Activated naive CD4-positive, alpha-beta T cell treated with Interleukin-2 at 50 U/mL for 16 hours (primary cell): ENCODE measurements at places on chromosomes 2 and 18.

- DNase-seq: no peak
Observed at GRCh38 chr18:53749766-53750165, 474.7 kb downstream of the MBD2 start.

DNA sequence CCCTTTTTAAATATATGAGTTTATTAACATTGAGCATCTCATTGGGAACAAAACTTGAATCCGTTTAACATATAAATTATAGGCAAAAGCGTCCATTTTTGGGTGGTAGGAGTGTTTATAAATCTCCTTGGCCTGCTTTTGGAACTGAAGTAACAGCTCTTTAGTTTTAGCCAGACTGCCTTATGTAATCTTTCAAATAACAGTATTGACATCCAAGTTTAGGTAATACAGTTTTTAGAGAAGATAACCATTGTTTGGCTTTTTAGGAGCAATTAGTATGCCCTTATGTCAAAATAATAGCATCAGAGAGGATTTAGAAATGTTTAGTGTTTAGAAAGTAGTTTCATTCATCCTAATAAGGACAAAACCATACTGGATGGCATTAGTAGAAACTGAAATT, 361.9 kb downstream of the ARHGAP15 start:
- DNase-seq: no peak

GRCh38 chr2:130819226-130819607, 17.5 kb upstream of the ARHGEF4 start:
- DNase-seq: no peak

GRCh38 chr2:101546376-101547058, 71.6 kb upstream of the RFX8 start:
- no peak for DNase-seq

DNA sequence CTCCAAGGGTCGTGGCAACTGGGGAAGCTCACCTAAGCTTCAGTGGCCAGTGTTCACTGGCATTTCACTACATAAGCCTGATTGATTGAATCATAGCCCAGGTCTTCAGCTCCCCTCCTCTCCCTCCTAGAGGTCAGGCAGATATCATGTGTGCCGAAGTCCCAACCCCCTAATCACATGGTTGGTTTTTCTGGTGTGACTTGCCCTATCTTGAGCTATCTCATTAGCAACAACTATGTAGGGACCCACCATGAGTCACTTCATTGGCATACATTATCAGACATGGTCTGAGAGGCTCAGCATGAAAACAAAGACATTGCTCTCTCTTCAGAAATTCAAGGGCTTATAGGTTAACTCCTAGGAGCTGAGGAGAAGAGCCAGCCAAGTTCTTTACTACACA, 76.8 kb downstream of the LYPD1 start:
- DNase-seq: no peak

- no peak for DNase-seq
Observed at GRCh38 chr2:127713562-127713961, 12.3 kb downstream of the SFT2D3 start.

- DNase-seq: no peak
Observed at GRCh38 chr18:48330016-48330991, 78.9 kb downstream of the ZBTB7C start.

DNA sequence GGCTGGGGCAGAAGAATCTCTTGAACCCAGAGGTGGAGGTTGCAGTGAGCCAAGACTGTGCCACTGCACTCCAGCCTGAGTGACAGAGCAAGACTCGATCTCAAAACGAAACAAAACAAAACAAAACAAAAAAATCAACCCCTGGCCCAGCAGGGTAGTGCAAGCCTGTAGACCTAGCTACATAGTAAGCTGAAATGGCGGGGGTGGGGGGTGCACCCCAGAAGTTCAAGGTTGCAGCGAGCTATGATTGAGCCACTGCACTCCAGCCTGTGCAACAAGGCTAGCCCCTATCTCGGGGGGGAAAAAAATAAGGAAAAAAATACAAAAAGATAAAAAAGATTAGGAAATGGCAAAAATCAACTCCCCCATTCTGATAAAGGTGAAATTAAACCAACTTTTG, 6.4 kb downstream of the ATL2 start:
- no peak for DNase-seq

DNA sequence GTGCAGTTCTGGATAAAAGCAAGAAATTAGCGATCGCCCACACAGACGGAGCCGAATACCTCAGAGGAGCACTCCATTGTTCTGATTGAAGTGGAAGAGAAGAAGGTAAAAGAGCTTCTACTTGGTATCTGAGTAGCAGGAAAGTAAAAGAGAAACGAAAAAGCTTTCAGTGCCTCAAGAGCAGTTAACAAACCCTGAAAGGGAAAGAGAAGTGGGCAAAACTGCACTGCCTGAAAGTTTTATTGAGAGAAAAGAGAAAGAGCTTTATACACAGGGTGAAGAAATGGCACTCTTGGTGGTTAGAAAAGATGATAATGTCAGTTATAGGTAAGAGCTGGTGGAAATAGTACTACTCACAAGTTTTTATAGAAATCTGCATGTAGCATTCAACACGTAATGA, 192.8 kb downstream of the CDCA7 start:
- no peak for DNase-seq

DNA sequence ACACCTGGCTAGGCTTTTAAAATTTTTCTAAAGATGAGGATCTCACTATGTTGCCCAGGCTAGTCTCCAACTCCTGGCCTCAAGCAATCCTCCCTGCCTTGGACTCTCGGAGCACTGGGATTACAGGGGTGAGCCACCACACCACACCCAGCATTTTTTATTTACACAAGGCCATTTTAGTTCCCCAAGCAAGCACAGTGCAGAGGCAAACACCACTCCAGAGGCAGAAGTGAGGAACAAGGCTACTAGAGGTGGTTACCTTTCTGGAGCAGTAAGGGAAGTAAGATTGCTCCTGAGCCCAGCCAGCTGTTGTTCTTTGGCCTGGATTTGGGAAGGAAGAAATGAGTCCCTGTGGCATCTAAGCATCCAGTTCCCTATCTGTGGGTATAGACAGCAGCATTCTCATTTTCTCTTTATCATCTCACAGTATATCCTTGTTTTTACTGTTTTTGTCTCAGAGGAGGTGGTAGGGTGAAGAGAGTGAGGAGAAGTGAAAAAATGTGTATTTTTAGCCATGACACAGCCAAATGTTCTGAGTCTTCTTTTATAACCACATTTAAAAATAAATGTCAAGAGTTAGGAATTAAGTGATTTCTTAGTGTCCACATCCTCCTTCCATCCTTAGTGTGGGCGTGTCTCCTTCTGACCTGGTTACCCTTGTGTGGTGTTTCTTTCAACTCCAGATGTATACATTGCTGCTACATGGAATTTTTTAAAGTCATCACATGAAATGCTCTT, 10.5 kb upstream of the TTC39C start:
- DNase-seq: no peak
